ENCODE measurements at places on chromosomes 7 and 10.

DNA sequence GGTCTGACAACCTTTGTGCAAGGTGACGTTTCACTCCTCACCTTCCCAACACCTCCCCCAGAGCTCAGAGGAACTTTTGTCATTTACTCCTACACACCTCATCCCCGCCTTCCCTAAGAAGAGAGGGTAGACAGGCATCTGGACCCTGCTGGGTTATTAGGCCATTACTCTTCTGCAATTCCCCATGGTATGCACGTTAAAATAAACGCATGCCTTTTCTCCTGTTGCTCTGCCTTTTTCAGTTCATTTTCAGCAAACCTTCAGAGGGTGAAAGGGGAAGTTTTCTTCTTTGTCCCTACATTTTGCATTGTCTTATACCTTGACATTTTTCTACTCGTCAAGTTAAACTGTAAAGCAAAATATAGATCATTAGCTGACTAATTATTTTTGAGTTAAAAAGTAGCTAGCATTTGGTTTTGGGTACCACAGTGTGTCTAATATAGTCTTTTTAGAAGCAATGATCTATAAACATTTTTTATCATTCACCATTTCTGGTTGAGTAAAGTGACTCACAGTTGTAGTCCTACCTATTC lies 10.5 kb upstream of the EDRF1 start:
- no peak for DNase-seq

DNA sequence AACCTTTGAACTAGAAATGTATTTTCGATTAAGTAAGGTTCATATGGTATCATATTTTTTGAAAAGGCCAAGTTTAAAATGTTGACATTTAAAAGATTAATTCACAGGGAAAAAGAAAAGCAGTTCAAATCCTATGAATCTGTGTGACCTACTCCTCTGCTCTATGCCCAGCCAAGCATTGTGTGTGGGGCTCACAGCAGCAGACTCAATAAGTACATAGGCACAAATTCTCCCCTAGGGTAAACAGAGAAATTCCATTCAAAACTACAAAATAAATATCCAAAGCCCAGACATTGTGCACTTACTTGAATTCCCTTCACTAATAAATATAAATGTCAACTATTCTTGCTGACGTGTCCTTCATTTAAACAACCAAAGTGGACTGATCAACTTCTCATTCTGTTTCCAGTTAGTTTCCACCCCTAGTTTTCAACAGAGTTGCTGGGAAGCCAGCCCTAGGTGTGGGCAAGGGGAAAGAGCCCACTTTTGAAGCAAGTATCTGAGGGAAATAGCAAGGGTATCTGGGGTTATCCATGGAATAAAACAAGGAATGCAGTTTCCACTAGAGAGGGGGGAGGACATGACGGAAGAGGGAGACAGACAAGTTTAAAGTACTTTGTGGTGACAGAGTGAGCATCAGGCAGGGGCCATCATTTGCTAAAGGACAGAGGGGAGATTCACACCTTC lies 533.3 kb downstream of the SORCS1 start:
- DNase-seq: no peak

GRCh38 chr10:33071857-33072256 lies 113.8 kb upstream of the ITGB1 start:
- no peak for DNase-seq

GRCh38 chr10:77110757-77111156 lies 526.9 kb downstream of the KCNMA1 start:
- no peak for DNase-seq

DNA sequence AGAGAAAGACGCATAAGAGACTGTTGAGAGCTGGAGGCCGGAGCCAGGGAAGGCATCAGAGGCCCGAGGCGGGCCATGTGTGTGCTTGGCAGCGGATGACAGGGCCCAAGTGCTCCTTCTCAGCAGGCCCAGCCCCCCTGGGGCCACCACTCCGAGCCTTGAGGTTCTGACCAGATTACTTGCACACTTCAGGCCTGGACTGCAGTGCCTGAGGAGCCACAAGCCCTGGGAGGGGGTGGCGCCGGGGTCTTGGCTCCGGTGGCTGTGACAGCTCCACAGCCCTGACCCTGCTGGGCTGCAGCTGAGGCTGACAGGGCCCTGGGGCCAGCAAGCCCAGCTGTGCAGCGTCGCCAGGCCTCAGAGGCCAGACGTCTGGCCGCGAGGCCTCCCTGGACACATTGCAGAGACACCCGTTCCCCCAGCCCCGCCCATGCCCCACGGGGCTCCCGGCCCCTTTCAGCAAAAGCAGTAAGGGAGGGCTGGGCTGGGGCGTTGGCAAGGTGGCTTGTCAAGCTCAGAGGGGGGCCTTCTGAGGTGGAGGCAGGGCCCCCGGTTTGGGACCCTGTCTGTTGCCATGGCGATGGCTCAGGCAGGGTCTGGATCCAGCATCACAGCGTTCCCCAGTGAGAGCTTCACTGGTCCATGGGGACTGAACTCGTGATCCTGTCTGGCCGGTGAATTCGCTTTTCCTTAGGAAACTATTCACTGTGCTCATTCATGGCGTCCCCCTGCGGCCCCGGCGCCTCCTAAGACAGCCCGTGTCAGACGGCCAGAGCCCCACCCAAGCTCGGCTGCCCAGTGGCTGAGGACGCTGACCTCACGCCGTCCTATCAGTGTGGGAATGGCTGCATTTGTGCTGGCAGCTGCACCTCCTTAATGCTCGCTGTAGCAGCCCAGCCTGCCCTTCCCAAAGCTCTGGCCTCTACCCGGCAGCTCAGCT lies 5.7 kb downstream of the ELN start:
- DNase-seq: no peak

DNA sequence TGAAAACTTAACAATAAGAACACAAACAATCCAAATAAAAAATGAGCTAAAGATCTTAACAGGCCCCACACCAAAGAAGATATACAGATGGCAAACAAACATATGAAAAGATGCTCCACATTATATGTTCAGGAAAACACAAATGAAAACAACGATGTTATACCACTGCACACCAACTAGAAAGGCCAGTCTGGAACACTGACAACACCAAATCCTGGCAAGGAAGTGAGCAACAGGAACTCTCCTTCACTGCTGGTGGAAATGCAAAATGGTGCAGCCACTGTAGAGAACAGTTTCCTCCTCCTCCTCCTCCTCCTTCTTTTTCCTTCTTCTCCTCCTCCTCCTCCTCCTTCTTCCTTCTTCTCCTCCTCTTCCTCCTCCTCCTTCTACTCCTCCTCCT lies 12.2 kb upstream of the NCAPG2 start:
- no peak for DNase-seq

- no peak for DNase-seq
These were observed 184.7 kb upstream of the PCDH15 start for GRCh38 chr10:54985732-54986131.

- no peak for DNase-seq
These were observed 276.3 kb downstream of the DNAJB9 start for GRCh38 chr7:108845951-108846350.

DNA sequence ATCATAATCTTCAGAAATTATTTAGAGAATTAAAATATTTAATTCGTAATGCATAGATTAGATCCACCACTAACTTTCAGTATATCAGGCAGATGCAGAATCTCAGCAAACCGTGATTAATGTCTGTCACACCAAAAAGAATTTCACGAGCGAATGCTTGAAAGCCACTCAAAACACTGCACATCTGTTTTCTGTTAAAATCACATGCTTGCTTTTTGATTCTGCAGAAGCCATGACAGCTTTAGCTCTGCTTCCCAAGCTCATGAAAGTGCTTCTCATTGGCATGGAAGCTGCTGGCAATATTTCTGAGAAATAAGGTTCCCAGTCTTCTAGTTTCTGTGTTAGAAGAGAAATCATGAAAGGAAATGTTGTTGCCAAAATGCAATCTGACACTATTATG lies 837.8 kb upstream of the LRRN3 start:
- no peak for DNase-seq

- DNase-seq: no peak
These were observed 144.8 kb downstream of the FANK1 start for GRCh38 chr10:126041117-126041516.

GRCh38 chr10:102804382-102805055 lies 32.7 kb downstream of the CYP17A1 start:
- no peak for DNase-seq

DNA sequence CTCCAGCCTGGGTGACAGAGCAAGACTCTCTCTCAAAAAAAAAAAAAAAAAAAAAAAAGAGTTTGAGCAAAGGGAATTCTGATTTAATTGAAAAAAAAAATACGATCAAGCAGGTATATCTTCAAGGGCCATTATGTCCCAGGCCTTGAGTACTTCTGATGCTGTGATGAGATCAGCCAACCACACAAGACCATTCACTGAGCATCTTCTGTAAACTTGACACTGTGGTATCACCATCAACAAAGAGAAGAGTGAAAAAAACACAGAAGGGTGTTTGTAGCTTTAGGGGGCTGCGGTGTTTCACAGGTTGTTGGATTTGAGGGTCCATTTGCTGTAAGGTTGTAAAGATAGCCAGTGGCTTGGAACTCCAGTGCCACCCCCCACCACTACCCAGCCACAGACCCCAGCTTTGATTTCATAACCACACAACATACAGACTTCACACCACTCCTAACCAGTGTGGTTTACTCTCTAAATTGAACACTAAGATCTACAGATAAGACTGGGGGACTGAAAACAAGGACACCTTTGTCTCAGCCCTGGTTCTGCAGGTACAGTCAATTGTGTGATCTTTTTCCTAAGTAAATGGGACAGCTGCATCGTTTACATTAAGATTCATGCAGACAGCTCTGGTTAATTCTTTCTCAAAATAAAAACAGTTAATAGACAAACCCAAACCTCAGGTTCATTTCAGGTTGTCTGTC lies 66.4 kb downstream of the CDC123 start:
- DNase-seq: no peak

- DNase-seq: no peak
These were observed 36.4 kb downstream of the CNPY1 start for GRCh38 chr7:155509725-155510551.

DNA sequence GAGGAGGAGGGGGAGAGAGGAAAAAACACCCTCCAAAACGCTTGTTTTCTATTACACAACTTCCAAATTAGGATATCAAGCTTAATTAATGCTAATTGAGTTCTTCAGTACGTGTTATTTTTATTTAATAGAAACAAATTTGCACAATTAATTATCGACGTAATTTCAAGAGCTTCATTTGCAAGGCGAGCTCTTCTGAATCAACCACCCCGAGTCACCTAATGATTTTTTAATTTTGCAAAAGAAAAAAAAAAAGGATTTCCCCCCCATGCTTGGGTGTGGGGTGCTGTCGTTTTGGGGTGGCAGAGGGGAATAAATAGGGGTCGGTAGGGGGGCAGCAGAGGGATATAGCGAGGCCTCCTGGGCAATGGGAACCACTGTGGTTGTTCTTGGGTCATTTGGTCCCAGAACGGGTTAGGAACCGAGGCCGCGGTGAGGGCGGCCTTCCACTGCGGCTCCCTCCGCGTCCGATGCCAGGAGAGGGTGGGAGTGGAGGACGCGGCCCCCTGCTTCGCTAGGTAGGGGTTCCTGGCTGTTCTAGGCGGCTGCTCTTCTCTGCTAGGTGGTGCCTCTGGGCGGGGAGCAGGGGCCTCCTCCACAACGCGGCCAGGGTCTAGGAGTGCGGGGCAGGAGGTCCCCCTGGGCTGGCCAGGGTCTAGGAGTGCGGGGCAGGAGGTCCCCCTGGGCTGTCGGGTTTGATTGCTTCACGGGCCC lies 7.3 kb downstream of the UNCX start:
- no peak for DNase-seq

Data from stimulated activated CD4-positive, alpha-beta T cell treated with anti-CD3 and anti-CD28 coated beads, TNF-alpha, amount 100 ng/mL, for 4 hours (primary cell).